ENCODE measurements at places on chromosomes 5 and 9.

DNA sequence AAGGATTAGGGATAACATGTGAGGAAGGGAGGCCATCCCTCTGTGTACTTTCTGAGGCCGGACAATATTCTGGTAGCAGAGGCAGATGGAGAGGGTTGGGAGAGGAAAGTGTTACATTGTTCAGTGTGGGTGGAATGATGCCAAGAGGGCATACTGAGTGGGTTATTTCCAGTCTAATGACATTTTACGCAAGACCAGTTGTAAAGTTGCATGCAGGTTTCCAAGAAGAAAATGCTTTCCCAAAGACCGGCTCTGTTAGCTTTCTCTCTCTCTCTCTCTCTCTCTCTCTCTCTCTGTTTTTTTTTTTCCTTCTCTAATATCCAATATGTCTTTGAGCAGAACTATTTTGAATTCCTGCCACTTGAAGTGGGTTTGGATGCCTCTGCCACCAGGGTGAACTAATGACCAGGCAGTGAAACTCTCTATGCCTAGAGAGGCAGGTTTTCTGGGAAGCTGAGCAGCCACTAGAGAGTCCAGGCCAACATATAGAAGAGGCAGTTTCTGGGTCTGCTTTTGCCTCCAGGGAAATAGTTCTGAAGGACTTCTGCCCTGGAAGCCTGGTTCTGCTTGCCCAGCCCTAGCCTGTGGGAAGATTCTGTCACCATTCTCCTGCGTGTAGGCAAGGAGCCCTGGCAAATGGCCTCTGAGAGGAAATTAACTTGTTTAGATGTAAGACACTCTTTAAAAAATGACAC, 24.4 kb upstream of the ZNF366 start:
- DNase-seq, result no peak

DNA sequence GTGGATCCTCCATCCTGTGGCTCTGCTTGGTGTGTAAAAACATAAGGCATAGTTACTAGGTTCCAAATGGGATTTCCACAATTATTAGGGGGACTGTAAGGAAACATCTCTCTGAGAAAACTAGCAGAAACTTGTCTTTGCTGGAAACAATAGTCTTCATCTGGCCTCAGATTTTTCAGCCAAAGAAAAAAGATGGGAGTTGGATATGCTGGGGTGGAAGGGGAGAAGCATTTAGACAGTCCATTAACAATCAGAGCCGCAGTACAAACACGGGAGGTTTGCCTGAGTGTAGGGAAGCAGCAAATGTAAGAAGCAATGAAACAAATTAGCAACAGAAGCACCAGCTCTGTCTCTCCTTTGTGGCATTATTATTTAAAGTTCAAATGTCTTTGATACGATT, 402.7 kb upstream of the ZNF608 start:
- no peak for DNase-seq

DNA sequence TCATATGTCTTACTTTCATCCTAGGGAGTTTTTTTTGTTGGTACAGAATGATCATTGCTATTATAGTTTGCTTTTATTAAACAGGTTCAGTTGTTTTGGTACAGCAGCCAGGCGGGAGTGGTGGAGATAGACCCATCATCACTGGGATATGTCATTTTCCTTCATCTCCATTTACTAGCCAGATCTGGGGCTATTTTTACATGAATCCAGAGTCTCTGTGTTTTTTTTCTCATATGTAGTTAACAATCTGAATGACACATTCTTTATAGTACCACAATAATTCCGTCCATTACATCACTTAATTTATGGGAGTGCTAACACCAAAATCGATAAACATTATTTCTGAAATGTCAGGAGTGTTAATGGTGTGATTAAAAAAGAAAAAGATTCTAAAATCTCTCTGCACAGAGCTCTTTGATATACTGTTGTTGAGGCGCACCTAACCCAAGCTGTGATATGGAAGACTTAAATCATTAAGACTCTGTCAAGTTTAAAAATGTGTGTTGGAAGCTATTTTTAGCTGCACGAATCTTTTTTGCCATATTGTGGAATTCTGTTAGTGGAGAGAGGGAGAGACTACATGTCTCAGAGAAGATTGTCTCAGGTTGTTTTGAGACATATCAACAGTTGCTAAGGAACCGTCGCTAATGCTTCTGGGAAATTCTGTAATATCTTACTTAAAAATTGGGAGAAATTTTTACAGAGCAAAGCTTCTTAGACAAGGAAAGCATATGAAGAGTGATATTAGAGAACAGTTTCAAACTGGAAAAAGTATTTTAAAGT, 59.6 kb downstream of the RPS23 start:
- DNase-seq, result no peak

GRCh38 chr9:69078581-69078980, 43.0 kb downstream of the FXN start:
- DNase-seq, result no peak
